Large intestine (tissue), 12 donors: ENCODE measurements at places on chromosomes 11 and 22. TPM values are rescaled to one million over a fixed set of nuclear protein-coding genes. Genes with fewer than 3 reads are reported as not detected.
A peak's percentile ranks its signal among the peaks of the same experiment; 100 is the strongest.

GRCh38 chr11:86497310-86497709, 122.6 kb downstream of the CCDC81 start:
- DNase-seq: no peak

DNA sequence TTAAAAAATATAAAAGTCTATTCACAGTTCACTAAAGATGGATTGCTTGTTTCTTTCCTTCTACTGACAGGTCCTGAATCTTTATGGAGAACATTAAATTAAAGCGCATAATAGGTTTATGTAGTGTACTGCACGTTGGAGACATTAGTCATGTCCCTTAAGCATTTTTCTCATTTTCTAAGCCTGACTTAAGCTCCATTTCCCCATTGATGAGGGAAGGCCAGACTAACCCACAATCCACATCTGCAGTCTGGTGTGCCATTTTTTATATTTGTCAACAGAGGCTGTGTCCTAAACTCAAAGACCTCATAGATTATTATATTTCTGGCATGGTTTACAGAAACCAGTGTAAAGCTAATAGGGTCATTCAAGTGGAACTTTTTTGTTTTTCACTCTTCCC, 39.9 kb downstream of the CADM1 start:
- no peak for DNase-seq

Gene CFAP300
- polyA plus RNA-seq: 1.9 TPM

DNA sequence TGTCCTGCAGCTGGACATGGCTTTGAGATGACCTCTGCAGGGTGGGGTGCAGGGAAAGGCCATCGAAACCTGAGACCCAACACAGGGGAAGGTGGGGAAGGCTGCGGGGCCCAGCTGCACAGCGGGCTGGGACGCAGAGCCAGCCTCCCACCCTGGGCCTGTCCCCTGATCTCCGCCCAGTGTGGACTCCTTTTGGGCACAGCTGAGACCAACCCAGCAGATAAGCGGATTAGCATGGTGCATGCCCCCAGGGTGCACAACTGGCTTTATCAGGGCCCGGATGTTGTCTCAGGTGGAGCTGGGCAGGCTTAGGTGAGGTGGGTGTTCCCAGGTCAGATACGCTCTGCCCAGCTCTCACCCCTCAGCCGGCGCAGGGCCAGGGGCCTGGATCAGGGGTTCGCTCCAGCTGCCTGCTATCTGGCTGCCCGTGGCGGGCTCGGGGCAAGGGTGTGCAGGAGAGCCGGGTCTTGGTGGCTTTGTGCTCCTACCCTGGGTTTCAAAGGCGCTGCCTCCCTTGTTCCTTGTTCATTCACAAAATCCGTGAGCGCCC, 28.1 kb upstream of the MUC5AC start:
- DNase-seq: peak; percentile 41

Gene OR52B6
- polyA plus RNA-seq: not detected

Gene MPZL3
- polyA plus RNA-seq: 16.7 TPM

- DNase-seq: no peak
Observed at GRCh38 chr22:39362271-39362670, 12.5 kb downstream of the SYNGR1 start.

DNA sequence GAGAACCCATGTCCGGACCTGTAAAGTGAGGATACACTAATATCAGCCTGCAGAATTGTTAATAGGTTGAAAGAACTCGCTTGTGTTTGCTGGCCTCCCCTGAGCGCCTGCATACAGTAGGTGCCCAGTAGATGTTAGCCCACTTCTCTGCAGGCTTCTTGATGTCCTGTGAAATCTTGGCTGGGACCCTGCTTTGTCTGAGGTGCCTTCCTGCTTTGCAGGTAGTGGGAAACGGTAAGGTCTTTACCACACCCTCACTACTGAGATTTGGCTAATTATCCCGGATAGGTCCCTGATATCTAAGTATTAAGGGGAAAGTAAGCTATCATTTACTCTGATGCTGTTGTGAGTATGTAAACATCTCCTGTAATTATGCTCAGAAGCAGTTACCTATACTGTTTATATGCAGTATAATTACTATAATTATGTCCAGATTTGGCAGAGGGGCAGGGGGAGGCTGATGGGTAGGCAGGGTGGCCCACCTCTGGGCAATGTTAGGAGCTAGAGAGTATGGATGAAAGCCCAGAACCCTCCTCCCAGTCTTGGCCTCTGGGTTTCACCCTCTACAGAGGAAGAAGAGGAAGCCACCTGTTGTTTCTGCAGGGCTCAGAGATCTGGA, 1.2 kb upstream of the ARRB1 start:
- no peak for DNase-seq

DNA sequence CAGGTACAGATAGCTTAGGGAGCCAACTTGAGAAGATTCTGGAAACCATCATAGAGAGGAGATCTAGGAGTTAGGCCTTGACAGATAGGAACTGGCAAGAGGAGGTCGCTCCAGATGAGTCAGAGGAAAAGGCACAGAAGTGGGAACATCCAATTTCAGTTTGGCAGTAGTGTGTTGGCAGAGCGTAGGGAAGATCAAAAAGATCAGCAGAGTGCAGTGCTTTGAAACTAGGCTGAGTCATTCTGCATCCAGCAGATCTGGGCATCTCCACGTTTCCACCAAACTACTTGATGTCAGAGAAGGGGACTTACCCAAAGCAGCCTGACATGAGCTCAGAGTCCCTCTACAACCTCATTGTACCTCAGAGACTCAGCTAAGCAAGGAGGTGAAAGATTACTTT, 58.5 kb downstream of the GAB4 start:
- no peak for DNase-seq

- DNase-seq: no peak
Observed at GRCh38 chr11:98549571-98549970, 471.2 kb upstream of the CNTN5 start.

DNA sequence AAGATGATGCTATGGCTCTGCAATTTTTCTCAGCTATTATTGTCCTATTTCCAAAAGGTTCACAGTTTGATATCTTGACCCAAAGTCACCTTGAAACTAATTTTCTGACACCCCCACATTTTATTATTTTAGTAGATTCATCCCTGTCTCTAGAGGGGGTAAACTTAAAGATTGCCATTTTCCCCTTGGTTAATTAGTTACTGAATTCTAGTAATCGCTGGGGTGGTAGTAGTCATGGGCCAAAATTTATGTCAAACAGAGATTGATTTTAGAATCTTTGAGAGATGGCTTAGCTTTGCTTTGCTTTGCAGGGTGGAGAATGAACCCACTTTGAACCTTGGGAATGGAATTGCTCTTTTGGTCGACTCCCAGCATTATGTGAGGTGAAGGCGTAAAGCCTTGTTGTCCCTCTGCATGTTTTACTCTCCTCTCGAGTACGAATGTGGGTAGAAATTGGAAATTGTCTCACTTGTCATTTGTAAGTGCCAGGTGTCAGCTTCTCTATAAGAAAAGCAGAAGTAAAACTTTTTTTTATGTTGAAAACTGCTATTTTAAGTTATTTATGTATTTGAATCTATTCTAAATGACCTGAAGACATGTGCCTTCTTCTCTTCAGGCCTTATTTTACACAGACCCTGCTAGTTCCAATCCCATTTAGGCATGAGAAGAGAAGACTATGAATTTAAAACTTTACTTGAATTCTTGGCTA, 42.4 kb upstream of the RCE1 start:
- DNase-seq: no peak

GRCh38 chr22:40805239-40805638, 13.9 kb downstream of the SLC25A17 start:
- no peak for DNase-seq

DNA sequence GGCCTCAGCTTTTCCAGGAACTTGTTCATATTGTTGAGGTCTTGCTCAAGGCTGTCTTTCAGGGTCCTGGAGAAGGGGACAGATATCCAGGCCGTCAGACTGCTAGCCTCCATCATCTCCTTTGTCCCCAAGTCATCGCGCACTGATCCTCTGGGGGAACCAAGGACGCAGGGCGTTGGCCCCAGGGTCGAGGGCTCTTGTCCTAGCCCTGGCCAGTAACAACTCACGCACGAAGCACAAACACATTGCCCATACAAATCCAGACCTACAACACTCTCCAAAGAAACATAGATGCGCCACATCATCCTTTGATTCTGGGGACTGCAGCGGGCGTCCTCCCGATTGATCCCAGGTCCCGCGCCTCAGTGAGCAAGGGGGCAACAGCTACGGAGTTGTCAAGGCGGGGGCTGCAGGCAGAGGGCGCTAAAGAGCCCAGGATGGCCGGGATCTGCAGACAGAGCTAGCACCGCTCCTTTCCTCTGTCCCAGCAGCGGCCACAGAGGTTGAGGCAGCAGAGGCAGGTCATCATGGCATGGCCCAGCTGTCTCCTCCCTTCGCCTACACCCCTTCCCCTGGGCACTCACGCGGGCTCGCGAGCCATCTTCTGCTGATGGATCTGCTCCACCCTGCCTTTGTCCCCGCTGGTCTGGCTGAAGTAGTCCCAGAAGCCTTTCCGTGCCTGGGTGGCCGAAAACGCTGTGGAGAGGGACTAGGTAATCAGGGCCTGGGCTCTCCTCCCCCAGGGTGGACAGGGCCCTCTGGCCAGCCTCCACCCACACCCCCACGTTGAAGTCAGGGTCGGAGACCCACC, 472 bp downstream of the APOA5 start:
- peak; percentile 65 for DNase-seq

- DNase-seq: no peak
Observed at GRCh38 chr11:48150213-48150612, 66.4 kb upstream of the OR4B1 start.

DNA sequence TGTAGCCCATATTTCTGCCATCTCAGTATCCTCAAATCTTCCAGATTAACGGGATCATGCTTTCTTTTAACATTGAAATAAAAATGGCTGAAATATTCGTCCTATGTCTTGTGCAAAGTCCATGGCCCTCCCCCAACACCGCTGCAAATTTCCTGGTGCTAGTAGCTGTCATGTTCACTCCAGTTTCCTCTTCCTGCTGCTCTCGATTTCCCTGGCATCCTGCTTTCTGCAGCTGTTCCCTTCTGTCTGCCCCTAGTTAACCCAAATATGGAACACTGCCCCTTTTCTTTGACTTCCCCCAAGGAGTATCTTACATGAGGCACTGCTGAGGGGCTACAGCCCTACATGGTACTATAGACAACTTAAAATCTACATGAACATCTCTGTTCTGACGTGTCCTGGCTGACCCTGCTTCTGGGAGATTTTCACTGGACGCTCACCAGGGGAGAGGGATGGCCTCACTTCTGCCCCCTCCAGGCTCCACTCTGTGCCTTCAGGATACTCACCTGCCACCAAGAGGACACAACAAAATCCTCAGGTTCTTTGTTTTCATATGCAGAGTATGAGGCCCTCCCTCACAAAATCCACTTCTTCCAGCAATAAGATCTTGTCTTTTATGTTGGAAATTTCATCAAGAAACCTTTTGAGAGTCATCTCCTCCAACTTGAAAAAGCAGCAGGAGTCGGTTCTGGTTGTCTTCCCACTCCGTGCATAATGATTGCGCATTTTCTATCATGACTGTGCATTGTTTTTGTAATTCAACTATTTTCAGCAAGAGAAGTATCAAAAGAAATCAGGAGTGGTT, 29.5 kb upstream of the SCUBE2 start:
- no peak for DNase-seq

DNA sequence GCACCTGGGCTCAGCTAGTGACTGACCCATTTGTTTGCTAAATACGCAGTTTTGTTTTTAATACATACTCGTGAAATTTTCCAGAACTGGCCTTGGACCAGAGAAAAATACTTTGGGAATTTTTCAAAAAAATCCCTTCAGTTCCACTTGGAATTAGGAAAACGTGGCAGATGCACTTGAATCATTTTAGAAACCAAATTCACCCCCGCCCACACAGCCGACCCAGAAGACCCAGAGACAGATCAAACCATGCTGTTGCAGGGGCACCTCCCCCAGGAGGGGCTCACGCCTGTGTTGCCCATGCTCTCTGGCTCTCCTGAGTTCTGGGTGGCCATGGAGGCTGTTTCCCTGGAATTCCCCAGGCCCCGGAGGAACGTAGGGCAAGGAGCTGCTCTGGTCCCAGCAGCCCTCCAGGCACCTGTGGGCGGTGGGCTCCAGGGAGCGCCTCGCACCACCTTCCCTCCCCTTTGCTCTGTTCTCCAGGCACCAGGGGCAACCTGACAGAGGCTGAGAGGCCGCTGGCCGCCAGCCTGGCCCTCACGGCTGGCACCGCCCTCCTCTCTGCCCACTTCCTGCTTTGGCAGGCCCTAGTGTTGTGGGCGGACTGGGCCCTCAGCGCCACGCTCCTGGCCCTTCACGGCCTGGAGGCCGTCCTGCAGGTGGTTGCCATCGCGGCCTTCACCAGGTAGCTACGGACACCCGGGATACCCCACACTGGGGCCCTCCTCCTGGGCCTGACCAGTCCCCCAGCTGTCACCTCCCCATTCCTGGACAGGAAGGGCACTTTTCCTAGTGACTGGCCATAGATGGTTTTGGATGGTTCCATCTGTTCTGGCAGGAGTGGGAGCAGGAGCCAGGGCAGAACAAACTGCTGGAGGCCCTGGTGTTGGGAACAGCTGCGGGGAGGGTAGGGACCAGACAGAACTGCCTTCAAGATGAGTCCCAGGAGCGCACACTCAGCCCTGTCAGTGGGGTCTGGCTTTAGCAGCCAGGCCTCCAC, 3.3 kb upstream of the EPS8L2 start:
- no peak for DNase-seq

DNA sequence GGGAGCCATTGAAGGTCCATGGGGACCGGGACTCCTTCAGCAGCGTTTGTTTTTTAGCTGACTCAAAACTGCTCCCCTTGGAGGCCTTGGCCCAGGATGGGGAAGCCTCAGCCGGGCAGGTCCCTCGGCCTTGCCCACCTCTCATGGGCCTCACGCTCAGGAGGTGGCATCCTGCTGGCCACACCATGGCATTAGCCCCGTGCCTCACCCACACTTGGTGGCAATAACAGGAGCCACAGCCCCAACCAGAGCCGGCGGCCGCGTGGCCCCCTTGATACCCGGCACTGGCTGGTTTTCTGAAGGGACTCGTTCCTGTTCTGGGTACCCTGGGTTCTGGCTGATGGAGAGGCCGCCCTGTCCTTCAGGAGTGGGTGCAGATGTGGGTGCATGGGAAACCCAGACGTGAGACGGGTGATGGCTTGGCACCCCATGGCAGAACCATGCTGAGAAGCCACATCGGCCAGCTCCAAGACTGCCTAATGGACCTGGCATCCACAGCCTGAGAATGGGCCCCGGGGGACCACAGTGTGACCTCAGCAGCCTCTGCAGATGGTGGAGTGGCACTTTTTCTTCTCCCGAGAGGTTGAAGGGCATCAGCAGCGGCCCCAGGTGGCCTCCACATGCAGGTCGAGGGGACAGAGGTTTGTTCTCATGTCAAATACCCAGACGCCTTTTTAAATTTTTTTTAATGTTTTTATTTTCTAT, 49.8 kb upstream of the PPARA start:
- no peak for DNase-seq

DNA sequence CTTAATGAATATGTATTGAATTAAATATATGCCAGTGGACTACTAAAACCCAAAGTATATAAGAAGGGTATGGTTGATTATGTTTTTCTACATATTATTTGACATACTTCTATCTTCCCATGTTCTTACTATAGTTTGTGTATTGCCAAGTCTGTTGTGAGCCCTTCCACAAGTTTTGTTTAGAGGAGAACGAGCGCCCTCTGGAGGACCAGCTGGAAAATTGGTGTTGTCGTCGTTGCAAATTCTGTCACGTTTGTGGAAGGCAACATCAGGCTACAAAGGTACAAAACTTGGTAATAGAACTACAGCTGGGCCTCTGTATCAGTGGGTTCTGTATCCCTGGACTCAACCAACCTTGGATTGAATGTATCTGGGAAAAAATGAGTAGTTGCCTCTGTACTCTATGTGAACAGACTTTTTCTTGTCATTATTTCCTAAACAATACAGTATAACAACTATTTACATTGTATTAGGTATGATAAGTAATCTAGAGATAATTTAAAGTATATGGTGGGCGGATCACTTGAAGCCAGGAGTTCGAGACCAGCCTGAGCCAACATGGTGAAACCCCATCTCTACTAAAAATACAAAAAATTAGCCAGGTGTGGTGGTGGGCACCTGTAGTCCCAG, 38.7 kb upstream of the TTC36 start:
- peak; percentile 66 for DNase-seq
